ENCODE measurements at places on chromosomes 4 and X. TPM values are rescaled to one million over a fixed set of nuclear protein-coding genes. Genes with fewer than 3 reads are reported as not detected.

STPG2 gene
- 0.32 TPM for total RNA-seq

TCP11X1 gene
- not detected for total RNA-seq

ARHGAP10 gene
- total RNA-seq = 41.5 TPM

DTHD1 gene
- not detected for total RNA-seq

DGAT2L6 gene
- total RNA-seq = not detected

DRD5 gene
- total RNA-seq = not detected

NUP54 gene
- total RNA-seq = 67.4 TPM

TRPC3 gene
- total RNA-seq = 1.3 TPM

NCAPG gene
- total RNA-seq = 32.8 TPM

CLDN22 gene
- total RNA-seq = not detected

CYLC1 gene
- not detected for total RNA-seq

GPR143 gene
- 0.43 TPM for total RNA-seq

Measured in fibroblast of villous mesenchyme (primary cell).